Chondrocyte (in vitro differentiated cells): ENCODE measurements at places on chromosomes 16 and 17. TPM values are rescaled to one million over a fixed set of nuclear protein-coding genes. Genes with fewer than 3 reads are reported as not detected.
A peak's percentile ranks its signal among the peaks of the same experiment; 100 is the strongest.

DNA sequence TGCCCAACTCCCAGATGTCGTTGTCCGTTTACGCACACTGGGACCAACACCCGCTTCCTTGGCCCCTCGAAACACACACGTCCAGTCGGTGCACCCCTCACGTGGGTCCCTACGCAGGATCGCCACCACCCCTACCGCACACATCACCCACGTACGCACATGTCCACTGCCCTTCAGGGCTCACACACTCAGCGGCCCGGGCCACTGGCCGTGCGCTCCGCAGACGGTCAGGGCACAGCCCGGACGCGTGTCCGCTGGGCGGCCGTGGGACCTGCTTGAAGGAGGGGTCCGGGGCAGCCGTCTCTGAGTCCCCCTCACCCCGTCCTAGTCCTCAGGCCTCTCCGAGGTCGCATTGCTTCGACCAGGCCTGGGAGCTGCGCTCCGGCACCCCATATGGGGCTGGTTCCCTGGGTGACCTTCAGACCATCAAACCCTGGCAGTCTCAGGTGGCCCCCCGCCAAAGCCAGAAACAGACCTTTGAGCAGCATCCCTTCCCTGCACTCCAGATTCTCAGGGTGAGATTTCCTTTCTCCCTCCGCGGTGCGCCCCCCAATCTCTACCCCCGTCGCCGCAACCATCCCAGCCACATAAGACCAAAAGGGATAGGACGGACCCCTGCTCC lies 914 bp upstream of the GPRC5B start:
- no peak overlapping the region for H3K27ac ChIP-seq
- H3K4me1 ChIP-seq = peaks cover 19% of the 10 kb centered on the region
- peak overlapping the region; percentile 73 for H3K4me3 ChIP-seq
- H3K27me3 ChIP-seq = peaks cover 8% of the 10 kb centered on the region
- no peak for DNase-seq
- H3K36me3 ChIP-seq = no peaks in the 10 kb centered on the region

- no peaks in the 10 kb centered on the region for H3K27me3 ChIP-seq
- no peak overlapping the region for H3K4me3 ChIP-seq
- H3K4me1 ChIP-seq = peaks cover 21% of the 10 kb centered on the region
- no peaks in the 10 kb centered on the region for H3K36me3 ChIP-seq
Measured at GRCh38 chr16:56262148-56262547, 70.9 kb downstream of the GNAO1 start.

GRCh38 chr17:1612400-1612799 lies 16.2 kb downstream of the SLC43A2 start:
- H3K36me3 ChIP-seq = no peaks in the 10 kb centered on the region
- no peak for DNase-seq
- H3K27me3 ChIP-seq = no peaks in the 10 kb centered on the region

- no peaks in the 10 kb centered on the region for H3K27me3 ChIP-seq
- H3K27ac ChIP-seq = no peak overlapping the region
- H3K4me1 ChIP-seq = peaks cover 5% of the 10 kb centered on the region
- peaks cover 17% of the 10 kb centered on the region for H3K36me3 ChIP-seq
- no peak overlapping the region for H3K4me3 ChIP-seq
Measured at GRCh38 chr17:63652106-63652505, 29.9 kb downstream of the MAP3K3 start.

DNA sequence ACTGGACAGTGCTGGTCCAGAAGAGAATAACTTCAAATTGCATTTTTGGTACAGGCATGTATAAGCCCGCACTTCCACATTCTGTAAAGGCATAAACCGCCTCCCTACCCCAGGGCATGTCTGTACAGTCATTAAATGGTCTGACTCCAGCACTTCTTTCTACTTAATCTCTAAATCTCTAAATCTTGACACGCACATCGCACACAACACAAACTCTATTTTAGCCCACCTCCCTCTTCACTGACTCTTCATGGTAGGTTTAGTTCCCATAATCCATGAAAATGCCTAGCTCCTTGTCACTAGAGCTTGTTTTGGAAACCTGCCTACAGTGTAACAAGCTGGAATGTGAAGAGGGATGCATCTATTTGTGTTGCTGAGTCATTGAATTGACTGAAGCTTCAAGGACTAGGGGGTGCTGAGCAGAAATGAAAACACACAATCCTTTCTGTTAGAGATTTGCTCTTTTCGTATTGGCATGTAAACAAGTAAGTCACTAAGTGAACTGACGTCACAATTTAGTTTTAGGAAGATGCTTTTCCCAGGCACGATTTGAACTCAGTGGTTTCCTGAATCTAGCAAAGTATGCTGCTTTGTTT lies 1.6 kb upstream of the DUSP14 start:
- no peaks in the 10 kb centered on the region for H3K27me3 ChIP-seq
- no peaks in the 10 kb centered on the region for H3K36me3 ChIP-seq
- peak overlapping the region; percentile 83 for H3K4me3 ChIP-seq
- DNase-seq = no peak
- H3K4me1 ChIP-seq = peaks cover 55% of the 10 kb centered on the region
- H3K27ac ChIP-seq = peak overlapping the region; percentile 94

- H3K4me1 ChIP-seq = peaks cover 70% of the 10 kb centered on the region
- no peak overlapping the region for H3K4me3 ChIP-seq
- no peaks in the 10 kb centered on the region for H3K27me3 ChIP-seq
- no peak overlapping the region for H3K27ac ChIP-seq
- DNase-seq = no peak
Measured at GRCh38 chr17:49629447-49629846, 48.5 kb downstream of the SPOP start.

DNA sequence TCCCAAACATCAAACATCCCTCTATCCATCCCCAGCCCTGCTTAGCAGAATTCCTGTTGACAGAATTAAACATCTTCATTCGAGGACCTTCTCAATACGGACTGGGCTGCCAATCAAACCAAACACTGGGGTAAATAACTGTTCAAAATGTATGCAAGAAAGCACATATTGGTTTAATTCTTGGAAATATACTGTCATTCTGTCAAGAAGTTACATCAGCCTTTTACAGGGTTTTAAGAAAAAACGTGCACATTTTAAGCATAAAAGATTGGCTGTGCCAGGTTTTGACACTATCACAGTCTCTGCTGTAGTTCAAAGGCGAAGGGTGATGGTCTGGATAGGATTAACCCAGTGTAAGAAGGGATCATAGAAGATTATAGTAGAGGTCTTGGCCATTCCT lies 25.1 kb upstream of the CCNF start:
- peaks cover 9% of the 10 kb centered on the region for H3K27me3 ChIP-seq
- no peak overlapping the region for H3K4me3 ChIP-seq
- H3K36me3 ChIP-seq = no peaks in the 10 kb centered on the region
- no peak for DNase-seq
- H3K27ac ChIP-seq = peak overlapping the region; percentile 36

The TMC7 gene
- 1.2 to 1.8 TPM (median 1.6 TPM) in 3 replicates for total RNA-seq

The TSPOAP1 gene
- total RNA-seq = 1.3 to 2.0 TPM in 2 of 3 replicates, not detected in the other

The SCPEP1 gene
- total RNA-seq = 44.3 to 67.0 TPM (median 50.8 TPM) in 3 replicates
